ENCODE measurements at places on chromosomes 6 and 20. TPM values are rescaled to one million over a fixed set of nuclear protein-coding genes. Genes with fewer than 3 reads are reported as not detected.

POM121L2 gene
- total RNA-seq: not detected

MYLK2 gene
- not detected for total RNA-seq

LIME1 gene
- total RNA-seq: 3.1 TPM

PTPRK gene
- total RNA-seq: 105 TPM

BMP2 gene
- 6.8 TPM for total RNA-seq

CNR1 gene
- under 0.01 TPM for total RNA-seq

TFAP2A gene
- 0.22 TPM for total RNA-seq

OR2H1 gene
- not detected for total RNA-seq

CD24 gene
- not detected for total RNA-seq

CAGE1 gene
- 0.14 TPM for total RNA-seq

LY6G6F gene
- total RNA-seq: not detected

CLVS2 gene
- total RNA-seq: not detected

MCHR2 gene
- not detected for total RNA-seq

REM1 gene
- total RNA-seq: not detected

BTN2A1 gene
- total RNA-seq: 39.0 TPM

GTSF1L gene
- not detected for total RNA-seq

SLC25A27 gene
- 1.1 TPM for total RNA-seq

RUNX2 gene
- total RNA-seq: 18.3 TPM

SLC52A3 gene
- total RNA-seq: not detected

TOP1 gene
- total RNA-seq: 27.6 TPM

SLC17A3 gene
- not detected for total RNA-seq

OR2B6 gene
- total RNA-seq: not detected

FAM162B gene
- not detected for total RNA-seq

C6orf15 gene
- not detected for total RNA-seq

HS3ST5 gene
- not detected for total RNA-seq

ECHDC1 gene
- total RNA-seq: 71.3 TPM

PHACTR3 gene
- total RNA-seq: under 0.01 TPM

MUC22 gene
- total RNA-seq: not detected

CRISP3 gene
- total RNA-seq: not detected

AURKA gene
- 102 TPM for total RNA-seq

MTRF1L gene
- 17.5 TPM for total RNA-seq
